Hypothalamus (tissue), 51 donors: ENCODE measurements at places on chromosomes 6 and 20.

DNA sequence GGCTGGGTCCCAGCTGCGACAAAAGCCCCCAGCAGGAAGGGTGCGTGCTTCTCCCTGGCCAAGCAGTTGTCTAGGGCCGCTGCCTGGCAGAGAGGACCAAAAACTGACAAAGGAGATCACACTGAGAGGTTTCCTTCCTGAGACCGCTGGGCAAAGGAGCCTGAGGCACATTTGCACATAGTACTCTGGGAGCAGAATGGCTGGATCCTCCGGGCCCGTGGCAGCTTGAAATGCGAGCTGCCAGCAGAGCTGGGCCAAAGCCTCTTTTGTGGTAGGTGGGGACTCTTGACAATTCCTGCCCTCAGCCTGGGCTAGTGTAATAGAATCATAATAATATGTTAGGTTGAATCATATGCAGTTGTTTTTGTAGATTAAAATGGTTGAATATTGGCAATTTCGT lies 33.1 kb upstream of the RNF8 start:
- DNase-seq = no peak

DNA sequence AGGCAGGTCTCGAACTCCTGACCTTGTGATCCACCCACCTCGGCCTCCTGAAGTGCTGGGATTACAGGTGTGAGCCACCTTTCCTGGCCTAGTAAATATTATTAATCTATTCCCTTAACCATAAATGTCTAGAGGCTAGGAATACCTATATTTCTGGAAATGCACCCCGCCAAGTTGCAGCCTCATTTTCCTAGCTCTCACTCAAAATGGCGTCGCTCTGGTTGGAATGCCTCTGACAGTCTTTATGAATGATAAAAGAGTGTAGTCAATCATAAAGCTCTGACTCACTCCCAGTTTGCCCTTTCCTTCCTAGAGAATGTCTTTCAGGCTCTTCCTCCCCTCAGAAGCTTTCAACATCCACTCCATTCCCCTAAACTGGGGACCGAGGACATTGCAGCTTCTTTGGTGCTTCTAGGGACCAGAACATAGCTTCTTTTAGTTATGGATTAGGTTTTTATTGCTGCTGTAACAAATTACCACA lies 14.1 kb upstream of the TRIM26 start:
- DNase-seq = no peak

GRCh38 chr6:36504982-36505381 lies 42.3 kb downstream of the STK38 start:
- no peak for DNase-seq

GRCh38 chr20:62623488-62624324 lies 18.6 kb upstream of the SLCO4A1 start:
- peak; percentile 9 for DNase-seq

GRCh38 chr20:37331060-37331857 lies 14.7 kb upstream of the SRC start:
- no peak for DNase-seq

GRCh38 chr6:156543431-156543830 lies 233.7 kb upstream of the ARID1B start:
- no peak for DNase-seq

GRCh38 chr6:157964100-157964499 lies 17.6 kb upstream of the SYNJ2 start:
- DNase-seq = no peak

DNA sequence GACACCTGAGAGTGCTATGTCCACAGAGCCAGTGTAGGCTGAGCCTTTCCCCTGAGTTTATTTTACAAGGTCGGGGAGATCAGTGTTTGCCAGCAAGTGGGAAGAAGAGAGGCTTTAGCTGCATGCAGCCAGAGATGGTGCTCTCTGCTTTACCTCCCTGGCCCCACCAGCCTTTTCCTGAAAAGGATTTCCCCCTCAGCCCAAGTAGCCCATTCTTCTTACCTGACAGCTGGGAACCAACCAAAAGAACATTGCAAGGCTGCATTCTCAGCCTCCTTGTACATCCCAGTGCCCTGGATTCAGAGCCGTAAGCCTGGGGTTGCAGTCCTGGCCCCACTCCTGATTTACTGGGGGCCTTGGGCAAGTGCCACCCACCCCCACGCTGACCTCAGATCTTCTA lies 16.9 kb downstream of the SNPH start:
- DNase-seq = no peak

DNA sequence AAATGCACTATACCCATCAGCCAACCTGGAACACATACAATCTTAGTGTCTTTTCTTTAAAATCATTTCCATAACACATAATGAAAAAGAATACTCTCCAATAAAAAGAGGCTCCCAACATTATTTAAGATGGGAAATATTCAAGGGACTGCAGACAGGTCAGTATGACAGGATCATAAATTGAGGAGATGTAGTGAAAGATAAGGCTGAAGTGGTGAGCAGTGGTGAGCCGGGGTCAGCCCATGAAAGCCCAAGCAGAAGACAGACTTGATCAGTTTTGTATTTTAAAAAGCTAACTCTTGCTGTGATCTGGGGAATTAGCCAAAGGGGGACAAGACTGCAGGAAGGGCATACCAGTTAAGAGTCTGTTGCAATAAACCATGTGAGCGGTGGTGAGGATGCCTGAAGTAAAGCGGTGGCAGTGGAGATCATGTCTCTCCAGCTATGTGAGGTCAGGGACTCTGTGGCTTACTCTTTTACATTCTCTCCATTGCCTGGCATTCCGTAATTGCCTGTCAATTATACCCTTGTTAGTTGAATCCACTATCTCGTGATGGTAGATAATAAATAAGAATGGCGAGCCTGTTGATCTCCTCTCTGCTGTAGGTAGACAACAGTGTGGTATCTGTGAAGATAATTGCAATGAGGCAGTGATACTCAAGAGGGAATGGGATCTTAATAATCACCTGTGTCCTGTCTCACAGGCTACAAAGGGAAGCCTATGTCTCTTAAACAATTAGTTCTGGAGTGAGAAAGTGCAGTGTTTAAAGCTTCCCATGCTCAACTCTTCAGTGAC lies 97.4 kb downstream of the FILIP1 start:
- DNase-seq = no peak

GRCh38 chr6:157273756-157274470 lies 49.4 kb downstream of the TMEM242 start:
- no peak for DNase-seq

- DNase-seq = no peak
Observed at GRCh38 chr6:12279322-12280091, 10.7 kb upstream of the EDN1 start.

DNA sequence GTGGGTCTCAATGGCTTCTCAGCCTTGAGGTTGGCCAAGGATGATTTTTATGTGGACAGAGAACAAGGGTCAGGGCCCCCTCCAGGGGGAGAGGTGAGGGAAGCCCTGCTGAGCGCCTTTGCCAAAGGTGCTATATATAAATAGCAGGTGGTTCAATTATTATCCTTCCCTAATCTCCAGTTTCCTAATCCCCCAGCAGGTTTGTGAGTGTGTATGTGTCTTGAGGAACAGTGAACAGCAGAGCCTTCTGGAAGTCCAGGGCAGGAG lies 3.2 kb upstream of the SIRPA start:
- DNase-seq = no peak

DNA sequence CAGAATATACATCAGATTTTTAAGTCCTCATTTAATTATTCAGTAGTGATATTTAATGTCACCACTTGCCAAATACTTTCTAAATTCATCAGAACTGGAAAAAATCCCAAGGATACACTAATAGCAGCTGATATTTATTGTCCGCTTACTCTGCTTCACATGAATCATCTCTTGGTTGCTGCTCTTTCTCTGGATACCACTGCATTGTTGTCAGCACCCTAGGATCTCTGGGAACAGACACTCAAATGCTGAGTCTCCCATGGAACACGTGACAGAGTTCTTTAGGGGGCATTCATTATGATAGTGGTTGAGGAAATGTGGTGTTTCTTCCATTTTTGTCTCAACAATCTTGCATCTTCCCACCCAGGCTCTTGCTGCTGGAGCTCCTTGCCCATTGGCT lies 318.0 kb downstream of the RFPL4B start:
- no peak for DNase-seq
